ENCODE measurements at places on chromosomes 7 and 10. TPM values are rescaled to one million over a fixed set of nuclear protein-coding genes. Genes with fewer than 3 reads are reported as not detected.

GRCh38 chr7:81525841-81526240 lies 244.0 kb downstream of the HGF start:
- no peak for DNase-seq

DNA sequence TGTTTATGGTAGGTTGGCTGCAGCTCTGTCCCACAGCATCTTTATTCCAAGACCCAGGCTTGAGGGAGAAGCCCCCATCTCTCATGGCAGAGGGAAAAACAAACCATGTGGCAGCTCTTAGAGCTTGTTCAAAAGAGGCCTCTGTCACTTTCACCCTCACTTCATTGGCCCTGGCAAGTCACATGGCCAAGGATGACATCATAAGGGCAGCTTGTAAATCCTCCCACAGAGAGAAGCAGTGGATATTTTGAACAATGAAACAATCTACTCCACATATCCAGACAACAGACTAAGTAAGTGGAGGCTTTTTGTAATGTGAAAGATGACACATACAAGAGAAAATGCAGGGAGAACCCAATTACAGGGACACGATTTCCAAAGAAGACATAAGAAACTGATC lies 108.1 kb downstream of the GRID1 start:
- DNase-seq, result no peak

GRCh38 chr7:42214060-42214679 lies 22.8 kb downstream of the GLI3 start:
- no peak for DNase-seq

DNA sequence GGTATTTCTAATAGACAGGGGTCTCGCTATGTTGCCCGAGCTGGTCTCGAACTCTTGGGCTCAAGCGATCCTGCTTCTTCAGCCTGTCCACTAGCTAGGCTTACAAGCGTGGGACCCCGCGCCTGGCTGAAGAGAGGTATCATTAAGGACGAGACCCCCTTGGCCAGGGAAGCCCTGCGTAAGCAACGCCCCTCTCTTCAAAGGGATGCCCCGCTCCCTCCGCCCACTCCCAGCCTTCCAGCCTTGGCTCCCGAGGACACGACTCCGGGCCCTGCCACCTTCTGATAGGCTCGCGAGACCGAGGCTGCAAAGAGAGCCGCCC lies 220 bp upstream of the ZKSCAN5 start:
- DNase-seq, result no peak

Gene NEUROD6
- total RNA-seq, result not detected

DNA sequence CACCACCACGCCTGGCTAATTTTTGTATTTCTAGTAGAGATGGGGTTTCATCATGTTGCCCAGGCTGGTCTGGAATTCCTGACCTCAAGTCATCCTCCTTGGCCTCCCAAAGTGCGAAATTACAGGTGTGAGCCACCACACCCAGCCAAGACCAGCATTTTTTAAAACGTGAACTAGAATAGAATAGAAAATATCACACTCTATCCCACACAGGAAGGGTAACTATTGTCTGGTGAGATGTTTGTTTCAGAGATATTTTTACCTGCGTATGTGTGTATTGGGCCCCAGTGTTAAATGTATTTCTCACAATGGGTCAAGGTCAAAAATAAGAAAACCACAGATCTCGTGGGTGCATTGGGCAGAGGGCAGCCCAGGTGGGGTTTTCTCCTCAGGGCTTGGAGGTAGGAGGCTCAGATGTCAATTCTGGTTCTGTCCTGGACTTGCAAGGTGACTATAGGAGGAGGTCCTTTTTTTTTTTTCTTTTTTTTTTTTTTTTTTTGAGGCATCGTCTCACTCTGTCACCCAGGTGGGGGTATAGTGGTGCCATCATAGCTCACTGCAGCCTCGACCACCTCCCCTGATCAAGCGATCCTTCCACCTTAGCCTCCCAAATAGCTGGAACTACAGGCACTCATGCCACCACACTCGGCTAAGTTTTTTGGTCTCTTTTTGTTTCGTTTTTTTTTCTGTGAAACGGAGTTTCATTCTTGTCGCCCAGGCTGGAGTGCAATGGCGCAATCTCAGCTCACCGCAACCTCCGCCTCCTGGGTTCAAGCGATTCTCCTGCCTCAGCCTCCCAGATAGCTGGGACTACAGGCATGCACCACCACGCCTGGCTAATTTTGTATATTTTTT lies 19.0 kb downstream of the SH2B2 start:
- no peak for DNase-seq

- no peak for DNase-seq
These were observed 75.5 kb upstream of the RET start for GRCh38 chr10:43001427-43001795.

Gene ITIH5
- total RNA-seq, result not detected

DNA sequence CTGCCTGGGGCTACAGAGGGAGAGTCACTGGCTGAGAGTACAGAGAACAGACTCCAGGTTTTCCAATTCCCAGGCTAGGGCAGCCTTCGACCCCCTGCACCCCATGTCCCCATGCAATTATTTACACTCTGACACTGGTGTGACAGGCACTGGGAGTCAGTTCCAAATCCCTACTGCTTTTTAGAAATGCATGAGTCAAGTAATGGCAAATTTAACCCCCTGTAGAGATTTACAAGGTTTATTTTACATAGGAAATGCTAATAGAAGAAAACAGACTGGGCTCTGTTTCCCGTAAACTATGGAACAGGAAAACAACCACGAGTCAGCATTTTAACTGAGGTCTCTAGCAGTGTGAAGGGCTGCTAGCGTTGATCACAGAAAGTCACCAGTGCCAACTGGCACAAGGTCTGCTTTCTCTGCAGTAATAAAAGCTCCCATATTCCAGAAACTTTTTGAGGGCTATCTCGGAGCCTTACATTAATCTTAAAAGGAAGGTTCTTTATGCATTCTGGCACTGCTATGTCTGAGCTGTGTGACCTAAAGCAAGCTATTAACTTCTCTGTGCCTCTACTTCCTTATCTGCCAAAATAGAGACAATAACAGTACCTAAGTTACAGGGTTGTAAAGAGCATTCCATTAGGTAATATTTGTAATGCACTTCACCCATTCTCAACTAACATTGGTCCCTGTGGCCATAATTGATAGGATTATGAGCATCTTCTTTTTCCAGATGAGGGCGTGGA lies 28.2 kb downstream of the NOD1 start:
- no peak for DNase-seq

DNA sequence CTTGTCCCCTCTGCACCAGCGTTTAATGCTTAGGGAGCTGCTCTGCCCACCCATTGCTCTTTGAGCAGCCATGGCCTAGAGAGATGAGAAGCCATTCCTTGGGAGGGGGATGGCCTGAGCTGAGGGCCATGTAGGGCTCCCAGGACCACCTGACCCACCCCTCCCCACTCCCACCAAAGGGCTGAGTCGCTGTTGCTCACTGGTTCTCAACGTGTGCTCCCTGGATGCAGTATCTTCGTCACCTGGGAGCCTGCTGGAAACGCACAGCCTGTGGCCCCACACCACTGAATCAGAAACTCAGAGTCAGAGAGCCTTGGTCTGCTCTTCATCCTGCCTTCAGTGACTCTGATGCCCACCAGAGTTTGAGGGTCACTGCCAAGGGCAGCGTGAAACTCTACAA lies 37.0 kb downstream of the VWA2 start:
- no peak for DNase-seq

DNA sequence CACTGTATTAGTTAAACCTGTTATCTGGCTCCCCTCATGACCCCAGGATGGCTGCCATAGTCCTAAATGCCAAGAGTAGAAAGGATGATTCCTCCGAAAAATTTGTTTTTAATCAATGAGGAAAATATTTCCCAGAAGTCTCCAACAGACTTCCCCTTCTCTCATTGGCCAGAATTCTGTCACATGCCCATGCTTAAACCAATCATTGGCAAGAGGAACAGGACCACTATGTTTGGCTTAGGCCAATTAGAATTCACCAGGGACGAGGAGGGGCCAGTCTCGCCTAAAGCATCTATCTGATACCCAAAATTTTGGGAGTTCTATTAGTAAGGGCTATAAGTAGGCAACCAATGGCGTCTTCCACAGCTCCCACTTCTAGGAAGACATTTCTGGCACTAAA lies 71.2 kb upstream of the IL6 start:
- DNase-seq, result no peak

Gene CPED1
- not detected for total RNA-seq

Gene HPS1
- total RNA-seq, result 115 TPM

Gene SPDYE5
- total RNA-seq, result 0.29 TPM

DNA sequence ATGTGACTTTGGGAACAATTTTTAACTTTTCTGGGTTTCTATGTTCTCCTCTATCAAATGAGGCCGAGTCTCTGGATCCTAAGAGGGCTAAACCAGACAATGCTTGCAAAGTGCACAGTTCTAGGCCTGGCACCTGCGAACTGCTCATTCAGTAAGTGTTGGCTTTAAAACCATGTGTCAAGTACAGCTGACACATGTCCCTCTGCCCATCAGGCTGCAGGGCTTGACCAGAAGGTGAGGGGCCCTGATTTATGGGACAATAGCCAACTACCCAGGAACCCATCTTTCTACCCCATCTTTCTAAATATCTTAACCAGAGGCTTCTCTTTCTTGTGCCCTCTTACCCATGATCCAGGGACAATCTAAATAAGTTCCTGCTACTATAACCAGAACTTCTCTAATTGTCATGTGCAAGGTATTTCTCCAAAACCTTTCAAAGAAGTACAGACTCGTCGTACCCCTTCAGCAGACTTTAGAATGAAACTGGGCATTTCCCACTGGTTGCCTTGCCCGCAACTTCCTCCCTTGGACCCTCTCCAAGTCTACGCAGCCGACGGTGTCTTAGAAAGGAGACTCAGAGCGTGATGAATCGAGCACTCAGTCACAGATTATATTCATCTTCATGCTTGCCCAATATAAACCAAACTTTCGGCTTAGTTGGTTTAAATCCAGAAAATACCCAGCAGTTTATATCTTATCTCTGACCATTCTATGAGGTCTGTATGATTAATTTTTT lies 69.8 kb upstream of the STEAP1B start:
- DNase-seq, result no peak

Gene COMTD1
- 15.4 TPM for total RNA-seq

Gene ATP6V0E2
- 64.6 TPM for total RNA-seq

Gene PARD3
- 0.25 TPM for total RNA-seq

Gene GRID1
- total RNA-seq, result not detected

DNA sequence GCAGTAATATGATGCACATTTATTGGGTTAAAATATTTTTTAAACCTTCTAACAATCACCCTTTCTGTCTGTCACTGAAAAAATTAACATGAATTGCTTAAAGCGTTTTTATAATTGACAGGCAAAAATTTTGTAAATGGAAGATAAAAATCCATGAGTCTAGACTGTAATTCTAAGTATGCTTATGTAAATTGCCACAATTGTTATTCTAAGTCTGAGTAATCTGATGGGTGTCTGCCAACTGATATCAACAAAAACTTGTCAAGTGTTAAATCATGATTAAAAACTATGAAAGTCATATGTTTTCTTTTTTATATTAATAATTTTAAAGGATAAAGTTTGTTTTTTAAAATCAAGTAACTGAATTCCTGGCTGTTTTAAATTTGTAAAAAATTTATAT lies 208.2 kb downstream of the CDK14 start:
- no peak for DNase-seq

DNA sequence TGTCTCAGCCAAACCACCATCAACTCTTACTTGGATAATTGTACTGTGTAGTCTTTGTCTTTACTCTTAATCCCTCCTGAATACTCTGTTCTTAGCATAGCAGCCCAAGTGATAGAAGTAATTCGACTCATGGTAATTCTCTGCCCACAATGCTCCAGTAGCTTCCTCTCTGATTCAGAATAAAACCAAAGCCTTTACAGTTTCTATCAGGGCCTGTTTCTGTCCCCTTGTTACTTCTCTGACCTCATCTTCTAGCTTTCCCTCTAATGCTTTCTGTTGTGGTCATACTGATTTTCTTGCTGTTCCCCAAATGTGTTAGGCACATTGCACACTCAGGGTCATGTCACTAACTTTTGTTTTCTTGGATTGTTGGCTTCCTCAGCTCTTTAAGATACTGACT lies 8.0 kb downstream of the ZNF518A start:
- no peak for DNase-seq

GRCh38 chr7:66100408-66101050 lies 14.1 kb upstream of the CRCP start:
- DNase-seq, result no peak

GRCh38 chr10:33749067-33749735 lies 414.7 kb upstream of the NRP1 start:
- no peak for DNase-seq

- DNase-seq, result no peak
These were observed 116.5 kb downstream of the ZMIZ1 start for GRCh38 chr10:79185067-79185774.

DNA sequence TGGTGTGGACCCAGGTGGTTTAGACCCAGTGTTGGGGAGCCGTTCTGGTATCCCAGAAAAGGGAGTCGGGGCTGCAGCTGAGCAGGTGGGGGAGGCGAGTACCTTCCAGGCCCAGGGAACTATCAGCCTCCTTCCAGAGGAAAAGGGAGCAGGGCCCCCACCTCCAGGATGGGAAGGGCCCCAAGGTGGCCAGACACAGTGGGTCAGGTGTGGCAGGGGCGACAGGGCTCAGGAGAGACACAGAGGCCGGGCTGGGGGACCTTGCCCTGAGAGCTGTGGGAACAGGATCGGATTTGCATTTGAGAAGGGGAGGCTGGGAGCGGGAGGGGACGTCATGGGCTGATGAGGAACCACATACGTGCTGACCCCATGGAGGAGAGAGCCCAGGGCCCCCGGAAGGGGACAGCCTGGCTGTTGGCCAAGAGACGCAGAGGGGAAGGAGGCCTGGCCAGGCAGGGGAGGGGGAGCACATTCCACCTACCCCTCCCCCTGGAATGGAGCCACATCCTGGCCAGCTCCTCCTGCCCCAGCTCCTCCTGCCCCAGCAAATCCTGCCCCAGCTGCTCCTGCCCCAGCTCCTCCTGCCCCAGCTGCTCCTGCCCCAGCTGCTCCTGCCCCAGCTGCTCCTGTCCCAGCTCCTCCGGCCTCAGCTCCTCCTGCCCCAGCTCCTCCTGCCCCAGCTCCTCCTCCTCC lies 9.7 kb upstream of the TTYH3 start:
- no peak for DNase-seq

DNA sequence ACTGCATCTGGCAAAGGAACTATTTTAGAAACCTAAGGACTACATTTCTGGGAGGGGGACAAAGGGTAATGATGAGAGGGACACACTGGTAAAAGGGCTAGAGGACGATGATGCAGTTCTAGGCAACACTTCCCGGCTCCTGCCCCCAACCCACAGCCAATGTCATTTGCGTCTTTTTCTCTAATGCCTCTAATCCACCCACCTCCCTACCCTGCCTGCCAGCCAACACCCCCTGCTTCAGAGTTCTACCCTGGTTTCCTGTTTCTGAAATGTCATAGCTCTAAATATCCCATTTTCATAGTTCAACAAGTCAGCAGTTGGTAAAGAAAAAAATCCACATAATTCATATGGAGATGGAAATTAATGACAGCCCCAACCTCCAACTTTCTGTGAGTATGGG lies 79.0 kb downstream of the KIAA1549 start:
- no peak for DNase-seq
